ENCODE measurements at places on chromosomes 5 and 9.

DNA sequence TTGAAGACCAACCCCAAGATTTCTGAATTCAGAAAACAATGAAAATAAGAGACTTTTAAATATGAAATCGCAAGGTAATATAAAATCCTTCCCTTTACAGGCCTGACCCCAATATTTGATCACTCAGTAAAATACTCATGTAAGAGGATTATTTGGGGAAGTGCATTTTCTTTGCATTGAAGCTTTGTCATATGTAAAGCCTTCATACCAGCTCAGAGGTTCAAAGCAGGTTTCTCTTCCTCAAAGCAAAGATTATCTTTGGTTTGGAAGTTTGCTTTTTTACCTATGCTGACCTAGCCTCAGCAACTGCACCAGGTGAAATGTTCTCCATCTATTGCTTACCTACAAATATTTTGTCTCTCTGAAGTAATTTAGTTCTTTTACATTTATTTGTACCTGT is 106.5 kb upstream of the PARP8 start:
- no peak for DNase-seq

DNA sequence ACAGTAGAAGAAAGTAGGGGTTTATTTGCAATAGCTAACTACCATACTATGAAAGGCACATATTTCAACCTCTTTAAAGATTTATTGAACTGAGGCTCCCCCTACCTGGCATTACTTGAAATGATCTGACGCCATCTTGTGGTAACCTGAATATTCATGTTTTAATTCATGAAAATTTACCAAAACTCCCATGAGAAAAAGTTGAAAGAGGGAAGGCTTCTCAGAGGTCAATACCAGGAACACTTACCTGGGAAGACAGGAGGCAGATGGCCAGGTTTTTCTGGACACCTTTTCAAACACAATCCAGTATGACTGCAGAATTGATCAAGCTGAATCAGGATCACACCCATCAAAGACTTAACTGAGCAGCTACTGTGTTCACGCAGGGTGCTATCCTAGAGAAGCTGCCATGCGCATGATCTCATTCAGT is 9.4 kb downstream of the PRELID2 start:
- peak; percentile 33 for DNase-seq

GRCh38 chr9:124228516-124228915 is 29.2 kb upstream of the NEK6 start:
- DNase-seq = no peak

- no peak for DNase-seq
These were observed 52.6 kb downstream of the AQP7 start for GRCh38 chr9:33349743-33350142.

- no peak for DNase-seq
These were observed 1.7 kb upstream of the TMEM267 start for GRCh38 chr5:43485406-43485805.

GRCh38 chr9:120625222-120625621 is 45.3 kb upstream of the CDK5RAP2 start:
- no peak for DNase-seq

All from CD4-positive, alpha-beta T cell treated with Interleukin-12 subunit alpha and Interleukin-12 subunit beta, for 1 hour (primary cell).